Activated CD4-positive, CD25-positive, alpha-beta regulatory T cell (primary cell): ENCODE measurements at places on chromosomes 5 and 9.

DNA sequence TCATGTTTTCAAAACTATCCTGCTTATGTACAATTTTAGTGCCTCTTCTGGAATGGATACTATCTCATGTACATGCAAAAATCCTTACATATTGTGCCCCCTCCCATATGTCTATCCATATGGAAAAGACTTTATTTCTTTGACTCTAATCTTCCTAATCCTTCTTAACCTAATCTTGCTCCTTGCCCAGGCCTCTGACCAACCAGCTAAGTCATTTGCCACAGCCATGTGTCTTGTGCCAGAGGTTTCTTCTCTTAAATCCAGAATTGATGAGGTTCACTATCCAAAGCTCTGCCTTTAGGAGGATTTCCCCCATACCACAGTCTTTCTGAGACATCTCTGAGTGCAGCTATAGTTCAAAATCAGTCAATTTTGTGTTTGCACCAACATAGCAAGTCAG is 68.9 kb upstream of the RNF180 start:
- no peak for DNase-seq

DNA sequence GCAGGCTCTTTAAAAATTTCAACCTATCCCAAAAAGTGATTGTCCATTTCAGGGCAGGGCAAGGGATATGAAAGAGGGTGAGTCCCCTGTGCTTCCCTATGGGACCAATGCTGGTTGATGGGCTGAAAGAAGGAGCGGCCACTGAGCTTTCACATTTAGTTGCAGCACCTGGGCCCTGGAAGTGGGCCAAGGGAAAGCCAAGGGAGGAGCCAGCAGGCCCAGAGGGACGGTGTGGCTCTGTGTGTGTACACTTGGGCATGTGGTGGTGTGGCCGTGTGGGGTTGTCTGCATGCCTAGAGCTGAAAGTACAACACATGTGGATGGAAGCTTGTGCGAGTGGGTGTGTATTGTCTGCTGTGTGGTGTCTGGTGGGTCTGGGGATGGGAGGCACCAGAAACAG is 14.0 kb upstream of the PSMD5 start:
- no peak for DNase-seq

DNA sequence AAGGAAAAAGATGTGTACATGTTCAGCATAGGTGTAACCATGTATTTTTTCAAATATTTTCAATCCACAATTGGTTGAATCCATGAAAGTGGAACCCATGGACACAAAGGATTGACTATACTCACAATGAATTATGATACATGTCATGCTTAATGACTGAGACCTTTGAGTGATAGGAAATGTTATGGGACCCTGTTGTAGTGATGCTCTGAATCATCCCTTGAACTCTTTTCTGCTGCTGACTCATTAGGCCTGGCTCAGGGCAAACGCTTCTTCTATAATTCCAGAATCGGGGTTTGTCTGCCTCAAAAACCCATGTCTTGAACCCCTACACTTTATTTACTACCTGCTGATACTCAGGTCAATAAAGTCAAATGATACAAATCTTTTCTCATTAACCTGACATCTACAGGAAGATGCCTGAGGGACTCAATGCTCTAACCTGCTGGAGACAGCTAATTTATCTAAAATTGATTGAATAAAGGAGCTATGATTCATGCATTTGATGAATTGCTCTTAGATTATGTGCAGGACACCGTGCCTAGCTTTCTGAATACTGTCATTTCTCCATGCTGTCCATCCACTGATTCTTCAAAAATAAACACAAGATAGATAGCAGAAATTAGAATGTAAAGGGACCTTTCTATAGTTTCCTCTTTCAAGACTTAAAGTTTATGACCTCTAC is 260.1 kb downstream of the PRELID2 start:
- DNase-seq: no peak

GRCh38 chr5:40374853-40375252 is 304.9 kb upstream of the PTGER4 start:
- DNase-seq: no peak

- no peak for DNase-seq
Observed at GRCh38 chr5:146009020-146009419, 72.6 kb downstream of the SH3RF2 start.
